ENCODE measurements at places on chromosomes 12 and 14. TPM values are rescaled to one million over a fixed set of nuclear protein-coding genes. Genes with fewer than 3 reads are reported as not detected.
A peak's percentile ranks its signal among the peaks of the same experiment; 100 is the strongest.

DNA sequence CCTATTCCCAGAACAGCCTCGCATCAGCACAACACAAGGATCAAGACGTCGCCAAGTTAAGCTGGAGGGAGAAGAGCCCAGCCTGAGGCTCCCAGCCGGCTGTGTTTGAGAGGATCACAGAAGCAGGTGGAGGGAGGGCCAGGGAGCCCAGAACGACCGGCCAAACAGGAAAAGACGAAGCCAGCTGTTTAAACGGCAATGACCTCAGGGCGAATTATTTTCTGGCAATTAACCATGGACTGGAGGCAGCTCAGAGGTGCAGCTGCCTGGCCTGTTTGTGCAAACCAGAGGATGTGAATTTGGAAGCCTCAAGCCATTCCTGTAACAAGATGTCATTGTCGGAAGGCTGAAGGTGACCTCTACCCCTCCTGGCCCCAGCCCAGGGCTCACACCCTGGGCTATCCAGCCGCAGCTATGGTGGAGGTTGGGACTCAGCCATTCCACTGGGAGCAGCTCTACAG lies 175.8 kb upstream of the PRMT8 start:
- peak; percentile 80 for DNase-seq

GRCh38 chr12:122064780-122065588 lies 13.6 kb upstream of the MLXIP start:
- DNase-seq: no peak

GRCh38 chr14:35355981-35356841 lies 48.3 kb downstream of the NFKBIA start:
- peak; percentile 75 for DNase-seq

DNA sequence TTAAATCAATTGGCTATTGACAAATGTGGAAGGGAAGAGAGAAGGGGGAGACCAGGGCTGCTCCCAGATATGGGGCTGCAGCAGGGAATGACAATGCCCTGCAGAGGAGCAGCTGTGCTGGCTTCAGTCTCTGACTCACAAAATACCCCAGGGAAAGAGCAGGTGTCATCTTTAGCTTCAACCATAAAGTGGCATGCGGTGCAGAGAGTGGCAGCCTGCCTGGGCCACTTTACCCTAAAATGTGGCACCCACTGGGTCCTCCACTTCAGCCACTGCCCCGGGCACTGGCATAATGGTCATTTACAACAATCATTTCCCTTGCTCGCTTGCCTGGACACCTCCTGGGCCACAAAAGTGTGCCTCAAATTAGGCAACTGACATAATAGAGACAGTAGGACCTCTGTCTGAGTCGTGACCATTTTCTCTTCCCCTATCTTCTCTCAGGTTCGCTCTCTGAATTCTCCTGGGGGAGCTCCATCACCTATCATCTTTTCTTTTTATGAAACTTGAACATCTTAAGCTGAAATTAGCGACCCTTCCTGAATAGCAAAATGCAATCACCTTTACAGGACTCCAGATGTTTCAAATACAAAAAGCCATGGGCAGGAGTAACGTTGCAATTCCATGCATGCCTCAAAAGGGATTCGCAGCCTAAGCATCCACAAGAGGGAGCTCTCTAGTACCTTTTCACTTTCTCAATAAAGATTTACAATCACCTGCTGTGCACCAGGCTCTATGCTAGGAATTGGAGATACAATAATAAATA lies 179.9 kb upstream of the ATF7IP start:
- DNase-seq: peak; percentile 81

FZD10 gene
- not detected for total RNA-seq

GRCh38 chr14:22900081-22900799 lies 17.2 kb downstream of the REM2 start:
- peak; percentile 77 for DNase-seq

BICDL1 gene
- total RNA-seq: 21.5 TPM

OTUB2 gene
- 2.3 TPM for total RNA-seq

DNA sequence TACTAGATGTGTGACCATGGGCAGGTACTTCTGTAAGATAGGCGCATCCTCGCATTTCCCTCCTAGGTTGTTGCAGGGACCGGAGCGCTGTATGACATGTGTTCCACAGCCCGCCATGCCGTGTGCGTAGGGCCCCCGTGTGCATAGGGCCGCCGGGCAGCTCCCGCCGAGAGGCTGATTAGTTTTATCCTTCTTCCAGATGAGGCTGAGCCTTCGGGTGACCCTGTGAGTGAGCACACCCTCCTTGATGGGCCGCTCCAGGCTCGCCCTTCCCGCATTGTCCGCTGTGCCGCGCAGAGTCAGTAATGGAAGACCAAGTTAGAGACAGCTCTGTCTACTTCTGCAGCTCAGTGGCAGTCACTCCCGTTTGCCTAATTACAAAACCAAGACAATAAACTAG lies 72.9 kb upstream of the DYNC1H1 start:
- no peak for DNase-seq

DNA sequence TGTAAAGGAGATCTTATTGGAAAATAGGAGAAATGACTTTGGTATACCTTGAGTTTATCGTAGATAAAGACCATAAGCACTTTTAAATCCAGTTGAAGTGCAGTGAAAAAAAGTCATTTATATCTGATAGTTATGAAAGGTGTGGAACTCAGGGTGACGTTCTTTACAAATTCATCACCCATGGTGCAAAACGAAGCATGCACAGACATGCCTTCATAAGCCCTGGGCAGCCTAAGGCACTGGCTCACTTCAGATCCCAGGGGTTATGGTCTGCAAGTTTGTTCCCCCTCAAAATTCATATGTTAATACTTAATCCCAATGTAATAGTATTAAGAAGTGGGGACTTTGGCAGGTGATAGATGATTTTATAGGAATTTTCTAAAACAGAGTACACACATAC lies 1216.4 kb upstream of the USP15 start:
- no peak for DNase-seq

GRCh38 chr12:112971248-112971647 lies 7.1 kb upstream of the OAS2 start:
- no peak for DNase-seq

DNA sequence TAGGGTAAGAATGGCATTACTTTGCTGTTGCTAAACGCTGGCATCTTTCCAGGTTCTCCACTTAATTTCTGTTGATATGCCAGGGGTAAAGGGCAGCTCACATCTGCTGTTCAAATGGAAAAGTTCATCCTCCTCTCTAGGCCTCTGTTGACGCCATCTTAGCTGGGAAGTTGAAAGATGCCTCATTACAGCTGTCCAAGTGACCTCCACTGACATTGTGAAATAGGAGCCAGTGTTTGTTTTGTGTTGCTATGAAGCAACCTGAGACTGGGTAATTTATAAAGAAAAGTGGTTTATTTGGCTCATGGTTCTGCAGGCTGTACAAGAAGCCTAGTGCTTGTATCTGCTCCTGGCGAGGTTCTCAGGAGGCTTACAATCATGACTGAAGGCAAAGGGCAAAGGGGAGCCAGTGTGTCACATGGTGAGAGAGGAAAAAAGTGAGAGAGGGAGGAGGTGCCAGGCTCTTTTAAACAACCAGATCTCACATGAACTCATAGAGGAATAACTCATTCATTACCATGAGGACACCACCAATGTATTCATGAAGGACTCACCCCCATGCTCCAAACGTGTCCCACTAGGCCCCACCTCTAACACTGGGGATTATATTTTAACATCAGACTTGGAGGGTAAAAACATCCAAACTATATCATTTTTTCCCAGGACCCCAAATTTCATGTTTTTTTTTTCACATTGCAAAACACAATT lies 3.2 kb upstream of the ADAM21 start:
- DNase-seq: no peak

DNA sequence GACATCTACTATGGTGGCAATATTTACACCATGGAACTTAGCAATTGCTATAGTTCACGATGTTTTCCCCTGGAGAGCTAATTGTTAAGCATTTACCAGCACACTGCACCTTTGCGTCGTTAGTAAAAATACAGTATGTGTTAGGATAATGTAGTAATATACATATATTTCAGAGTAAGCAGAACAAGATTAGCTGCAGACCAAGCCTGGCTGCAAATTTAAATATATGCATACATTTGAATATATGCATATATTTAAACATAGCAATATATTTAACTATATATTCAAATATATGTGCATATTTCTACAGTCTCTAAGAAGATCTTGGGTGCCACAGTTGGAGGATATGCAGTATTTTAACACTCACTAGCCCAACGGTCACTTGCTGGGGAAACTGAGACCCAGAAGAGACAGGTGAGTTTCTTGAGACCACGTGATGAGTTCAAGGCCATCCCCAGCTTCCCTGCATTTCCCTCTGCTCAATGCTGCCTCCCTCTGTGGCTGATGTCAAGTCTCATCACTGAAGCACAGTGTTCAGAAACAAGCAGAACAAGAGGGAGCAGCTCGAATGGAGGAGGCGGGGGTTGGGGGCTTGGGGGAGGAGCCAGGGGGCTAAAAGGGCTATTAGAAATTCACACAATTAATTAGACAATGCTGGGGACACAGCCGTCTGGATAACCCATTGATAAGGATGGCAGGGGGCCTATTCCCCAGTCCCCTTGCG lies 708.0 kb downstream of the MED13L start:
- no peak for DNase-seq

DNA sequence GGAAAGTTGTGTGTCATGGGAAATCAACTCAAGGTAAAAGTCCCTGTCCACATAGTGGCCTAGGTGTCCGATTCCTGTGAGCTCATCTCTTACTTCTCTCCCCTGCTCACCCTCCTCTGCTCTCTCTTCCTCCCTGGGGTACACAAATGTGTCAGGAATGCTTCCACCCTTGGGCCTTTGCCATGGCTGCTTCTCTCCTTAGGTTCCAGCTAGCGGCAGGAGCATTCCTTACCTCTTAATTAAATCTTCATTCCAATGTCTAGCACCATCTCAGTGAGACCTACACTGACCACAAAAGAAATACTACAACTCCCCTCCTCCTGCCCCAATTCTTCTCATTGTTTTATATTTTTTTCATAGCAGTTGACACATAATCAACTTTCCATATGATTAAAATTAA lies 298.6 kb downstream of the PDZRN4 start:
- no peak for DNase-seq

DNA sequence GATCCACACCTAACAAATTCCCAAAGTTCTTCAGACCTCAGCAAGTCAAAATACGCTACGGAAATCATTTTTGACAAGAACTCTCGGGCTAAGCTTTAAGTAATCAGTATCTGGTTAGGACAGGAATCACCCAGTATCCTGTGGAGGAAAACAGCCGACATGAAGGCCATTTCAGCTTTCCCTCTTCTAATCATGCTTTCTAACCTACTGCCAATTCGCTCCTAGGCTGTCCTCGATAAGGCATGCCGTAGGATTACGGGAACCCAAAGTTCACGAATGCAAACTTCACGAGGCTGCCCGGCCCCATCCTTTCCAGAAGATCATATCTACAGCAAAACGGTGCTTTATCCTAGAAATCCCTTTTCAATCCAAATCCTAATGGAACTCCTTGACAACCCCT lies 81.8 kb upstream of the PTPRB start:
- DNase-seq: no peak

KRT82 gene
- total RNA-seq: not detected

NYNRIN gene
- 21.3 TPM for total RNA-seq

GRCh38 chr14:67510836-67511235 lies 22.3 kb upstream of the PLEKHH1 start:
- no peak for DNase-seq

GRCh38 chr12:124240493-124240892 lies 54.4 kb upstream of the RFLNA start:
- DNase-seq: peak; percentile 24

DNAAF2 gene
- total RNA-seq: 23.0 TPM

GALNT9 gene
- total RNA-seq: not detected

DNA sequence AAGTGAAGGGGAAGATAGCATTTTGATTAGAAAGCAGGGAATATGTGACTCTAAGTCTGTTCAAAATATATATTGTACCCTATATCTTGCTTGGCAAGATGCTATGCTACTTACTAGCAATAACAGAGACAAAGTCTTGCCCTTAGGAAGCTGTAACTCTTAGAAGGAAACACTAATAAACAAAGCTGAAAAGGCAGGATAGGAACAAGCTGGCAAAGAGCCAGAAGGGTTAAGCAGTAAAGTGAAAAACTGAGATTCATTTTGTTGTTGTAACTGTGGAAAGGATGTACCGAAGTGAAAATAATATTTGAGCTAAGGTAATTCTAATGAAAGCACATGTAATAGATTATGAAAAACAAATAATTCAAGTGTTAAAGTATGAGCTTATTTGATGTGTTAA lies 527.1 kb upstream of the FLRT2 start:
- DNase-seq: no peak

TEAD4 gene
- total RNA-seq: 51.0 TPM

GRCh38 chr12:102433304-102433703 lies 47.1 kb downstream of the IGF1 start:
- DNase-seq: no peak

DNA sequence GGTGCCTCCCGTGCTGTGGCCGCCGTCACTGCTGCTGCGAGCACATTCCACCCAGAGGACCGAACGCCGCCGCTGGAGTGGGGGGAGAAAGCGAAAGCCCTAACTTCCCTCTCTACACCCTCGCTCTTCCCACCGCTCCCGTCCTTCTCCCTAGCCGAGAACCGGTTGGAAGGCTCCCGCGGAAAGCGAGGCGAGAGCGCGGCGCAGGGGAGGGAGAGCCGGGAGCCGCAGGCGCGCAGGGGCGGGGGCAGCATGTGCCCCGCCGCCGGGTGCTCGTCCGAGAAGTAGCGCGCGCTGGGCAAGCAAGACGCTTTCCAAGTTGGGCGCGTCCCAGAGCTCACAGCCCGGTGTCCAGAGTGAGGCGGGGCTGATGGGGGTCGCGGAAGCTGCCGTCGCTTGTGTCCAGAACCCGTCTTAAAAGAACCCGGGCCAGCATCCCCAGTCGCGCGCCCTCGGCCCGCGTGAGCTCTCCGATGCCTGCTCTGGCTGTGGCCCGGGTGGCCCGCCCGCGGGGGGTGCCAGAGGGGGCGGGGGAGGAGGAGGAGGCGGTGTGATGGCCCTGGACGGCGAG lies at the start of gene TRHDE:
TSS of gene TRHDE (plus strand) at position 280 of the 571 bp plus-strand sequence. CDS start at position 554, 274 bp downstream.
- DNase-seq: no peak

GRCh38 chr14:24094841-24095270 lies 745 bp downstream of the PCK2 start:
- DNase-seq: no peak

DNA sequence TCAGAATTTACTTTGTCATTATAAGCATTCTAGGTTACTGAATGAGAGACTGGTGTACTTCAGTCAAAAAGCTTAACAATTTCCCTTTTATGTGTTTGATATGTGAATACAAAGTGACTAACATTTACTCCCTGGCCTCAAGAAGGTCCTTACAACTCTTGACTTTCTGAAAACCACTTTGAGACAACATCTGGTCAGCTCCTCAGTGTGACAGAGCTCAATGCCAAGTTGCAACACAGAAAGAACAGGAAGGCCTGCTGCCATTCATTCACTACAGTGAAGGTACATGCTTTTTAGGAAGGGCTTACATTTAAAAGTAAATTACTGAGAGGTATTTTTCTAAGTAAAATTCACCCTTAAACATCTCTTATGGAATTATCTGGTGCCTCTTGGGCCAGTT lies 2.3 kb upstream of the NAA30 start:
- DNase-seq: no peak

- no peak for DNase-seq
Observed at GRCh38 chr12:11859705-11860425, 210.4 kb downstream of the ETV6 start.

DNA sequence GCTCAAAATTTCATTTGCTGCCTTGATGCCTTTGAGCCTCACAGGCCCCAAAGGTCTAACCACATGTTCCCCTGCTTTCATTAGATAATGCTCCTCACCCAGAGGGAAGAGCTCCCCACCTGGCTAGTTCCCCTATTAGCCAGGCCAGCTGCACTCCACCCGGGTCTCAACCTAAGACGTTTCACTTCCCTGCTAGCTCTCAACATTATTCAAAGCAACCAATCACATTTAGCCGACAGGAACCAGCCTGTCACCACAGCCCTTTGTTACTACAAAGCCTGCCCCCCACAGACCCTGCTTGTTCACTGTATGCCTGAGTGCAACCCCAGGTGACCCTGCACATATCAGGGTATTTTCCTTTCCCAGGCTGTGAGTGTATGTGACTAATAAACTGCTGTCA lies 78.6 kb downstream of the SLC15A5 start:
- no peak for DNase-seq

Data from HT-29 (cell line).